ENCODE measurements at places on chromosomes 12 and 14.

DNA sequence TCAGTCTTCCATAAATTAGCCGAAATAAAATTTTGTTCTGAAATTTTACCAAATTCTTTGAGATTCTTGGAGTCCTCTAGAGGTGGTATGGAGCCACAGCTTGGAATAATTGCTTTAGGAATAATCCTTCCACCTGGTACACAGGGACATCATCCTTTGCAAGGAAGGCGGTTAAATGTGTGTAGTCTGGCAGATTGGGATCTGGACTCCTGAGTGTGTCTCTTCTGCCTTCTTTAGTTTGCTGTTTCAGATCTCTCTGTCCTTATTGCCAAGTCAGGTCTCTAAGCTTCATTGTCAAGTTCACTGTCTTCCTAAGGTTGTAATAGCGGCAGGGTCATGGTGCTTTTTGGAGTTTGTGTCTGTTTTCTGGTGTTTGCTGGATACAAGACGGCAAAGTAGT is 393.9 kb upstream of the RGS6 start:
- no peak for DNase-seq

DNA sequence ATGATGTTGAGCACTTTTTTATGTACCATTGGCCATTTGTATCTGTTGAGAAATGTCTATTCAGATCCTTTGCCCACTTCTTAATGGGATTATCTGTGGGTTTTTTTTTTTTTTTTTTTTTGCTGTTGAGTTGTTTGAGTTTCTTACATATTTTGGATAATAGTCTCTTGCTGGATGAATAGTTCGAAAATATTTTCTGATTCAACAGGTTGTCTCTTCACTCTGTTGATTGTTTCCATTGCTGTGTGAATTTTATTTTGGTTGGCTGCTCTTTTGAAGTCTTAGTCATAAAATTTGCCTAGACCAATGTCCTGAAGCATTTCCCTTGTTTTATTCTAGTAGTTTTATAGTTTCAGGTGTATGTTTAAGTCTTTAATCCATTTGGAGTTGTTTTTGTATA is 64.5 kb downstream of the CAND1 start:
- DNase-seq = no peak

DNA sequence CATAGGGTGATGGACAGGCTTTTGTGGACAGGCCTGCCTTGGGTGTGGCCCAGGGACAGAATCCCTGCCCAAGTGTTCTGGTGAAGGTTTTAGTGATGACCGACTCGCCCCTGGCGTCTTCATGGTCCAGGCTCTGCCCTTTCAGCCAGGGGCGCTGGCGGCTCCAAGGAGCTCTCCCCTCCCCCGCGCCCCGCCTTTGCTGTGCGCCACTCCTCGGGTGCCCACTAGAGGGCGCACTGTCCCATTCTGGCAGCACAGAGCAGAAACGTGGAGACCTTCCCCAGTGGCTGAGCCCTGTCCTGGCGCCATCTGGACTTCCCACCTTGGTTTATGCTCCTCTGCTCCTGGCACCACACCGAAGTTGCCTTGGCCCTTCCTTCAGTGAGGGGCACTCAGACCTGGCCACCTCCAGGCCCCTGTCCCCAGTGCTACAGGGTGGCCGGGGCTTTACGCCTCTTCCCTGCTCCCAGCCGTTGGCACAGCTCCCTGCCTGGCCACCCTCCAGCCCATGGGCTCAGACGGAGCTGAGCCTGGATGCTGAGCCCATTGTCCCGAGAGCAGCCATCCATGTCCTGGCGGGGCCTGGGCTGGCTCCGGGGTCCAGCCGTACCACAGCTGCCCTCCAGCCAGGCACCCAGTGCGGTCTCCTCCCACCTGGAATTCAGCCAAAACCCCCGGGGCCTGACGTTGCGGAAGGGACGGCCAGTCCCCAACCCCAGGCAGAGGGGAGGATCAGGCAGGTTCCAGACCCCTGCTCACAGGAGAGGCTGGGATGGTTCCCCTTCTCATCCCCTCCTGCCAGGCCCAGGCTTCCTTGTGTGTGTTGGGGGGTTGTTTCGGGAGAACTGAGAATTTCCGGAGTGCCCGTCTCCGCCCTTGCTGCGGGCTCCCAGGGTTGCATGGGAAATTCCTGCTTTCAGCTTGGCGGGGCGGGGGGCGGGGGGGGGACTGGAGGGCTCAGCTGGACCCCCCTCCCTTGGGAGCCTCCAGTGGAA is 5.6 kb upstream of the CRIP1 start:
- DNase-seq = peak; percentile 96

- no peak for DNase-seq
Measured at GRCh38 chr14:65487783-65488494, 75.4 kb downstream of the FUT8 start.

- DNase-seq = no peak
Measured at GRCh38 chr12:32819424-32819823, 63.7 kb upstream of the YARS2 start.

Data from NCI-H1417 (cell line).